Left renal cortex interstitium (tissue), 4 donors: ENCODE measurements at places on chromosomes 16 and 17. TPM values are rescaled to one million over a fixed set of nuclear protein-coding genes. Genes with fewer than 3 reads are reported as not detected.
A peak's percentile ranks its signal among the peaks of the same experiment; 100 is the strongest.

Gene ADAD2
- 0.31 TPM for polyA plus RNA-seq

DNA sequence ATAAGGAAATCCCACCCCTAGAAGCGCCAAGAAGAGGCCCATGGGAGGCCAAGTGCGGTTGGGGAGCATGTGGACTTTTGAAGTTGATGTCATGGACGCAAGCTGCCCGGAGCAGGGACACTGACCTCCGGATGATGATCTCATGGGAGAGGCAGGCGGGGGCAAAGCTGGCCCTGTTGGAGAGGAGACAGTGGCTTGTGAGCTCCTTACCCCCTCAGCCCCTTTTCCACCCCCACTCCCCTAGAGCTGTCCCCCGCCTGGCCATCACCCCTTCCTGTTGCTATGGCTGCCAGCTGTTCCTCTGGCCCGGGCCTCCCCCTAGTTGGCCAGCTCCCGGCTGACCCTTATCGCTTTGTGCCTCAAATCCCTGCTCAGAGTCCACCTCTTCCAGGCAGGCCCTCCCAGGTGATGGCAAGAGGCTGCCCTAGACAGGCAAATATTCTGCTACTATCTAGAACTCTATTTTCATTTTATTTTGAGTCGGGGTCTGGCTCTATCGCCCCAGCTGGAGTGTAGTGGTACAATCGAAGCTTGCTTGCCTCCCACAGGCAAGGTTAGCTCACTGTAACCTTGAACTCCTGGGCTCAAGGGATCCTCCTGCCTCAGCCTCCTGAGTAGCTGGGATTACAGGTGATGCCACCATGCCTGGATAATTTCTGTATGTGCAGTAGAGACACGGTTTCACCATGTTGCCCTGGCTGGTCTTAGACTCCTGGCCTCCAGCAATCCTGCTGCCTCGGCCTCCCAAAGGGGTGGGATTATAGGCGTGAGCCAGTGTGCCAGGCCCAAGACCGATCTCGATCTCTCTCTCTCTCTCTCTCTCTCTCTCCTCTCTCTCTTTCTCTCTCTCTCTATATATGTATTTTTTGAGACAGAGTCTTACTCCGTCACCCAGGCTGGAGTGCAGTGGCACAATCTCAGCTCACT lies 6.6 kb downstream of the NOTUM start:
- no peak for DNase-seq

GRCh38 chr17:57986841-57987580 lies 1.0 kb downstream of the VEZF1 start:
- peak; percentile 67 for DNase-seq

- DNase-seq: no peak
These were observed 3.5 kb downstream of the MPO start for GRCh38 chr17:58277107-58277801.

DNA sequence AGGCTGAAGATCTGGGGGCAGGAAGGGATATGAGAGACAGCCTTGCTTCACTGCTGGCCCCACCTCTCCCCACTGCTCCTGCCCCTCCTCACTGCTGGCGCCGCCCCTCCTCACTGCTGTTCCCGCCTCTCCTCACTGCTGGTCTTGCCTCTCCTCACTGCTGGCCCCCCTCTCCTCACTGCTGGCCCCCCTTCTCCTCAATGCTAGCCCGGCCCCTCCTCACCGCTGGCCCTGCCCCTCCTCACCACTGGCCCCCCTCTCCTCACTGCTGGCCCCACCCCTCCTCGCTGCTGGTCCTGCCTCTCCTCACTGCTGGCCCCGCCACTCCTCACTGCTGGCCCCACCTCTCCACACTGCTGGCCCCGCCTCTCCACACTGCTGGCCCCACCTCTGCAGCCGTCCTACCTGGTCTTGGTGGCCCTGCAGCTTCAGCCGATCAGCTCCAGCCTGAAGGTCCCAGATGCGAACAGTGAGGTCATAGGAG lies 9.5 kb upstream of the PAM16 start:
- DNase-seq: no peak
